ENCODE measurements at places on chromosomes 1 and 21.

DNA sequence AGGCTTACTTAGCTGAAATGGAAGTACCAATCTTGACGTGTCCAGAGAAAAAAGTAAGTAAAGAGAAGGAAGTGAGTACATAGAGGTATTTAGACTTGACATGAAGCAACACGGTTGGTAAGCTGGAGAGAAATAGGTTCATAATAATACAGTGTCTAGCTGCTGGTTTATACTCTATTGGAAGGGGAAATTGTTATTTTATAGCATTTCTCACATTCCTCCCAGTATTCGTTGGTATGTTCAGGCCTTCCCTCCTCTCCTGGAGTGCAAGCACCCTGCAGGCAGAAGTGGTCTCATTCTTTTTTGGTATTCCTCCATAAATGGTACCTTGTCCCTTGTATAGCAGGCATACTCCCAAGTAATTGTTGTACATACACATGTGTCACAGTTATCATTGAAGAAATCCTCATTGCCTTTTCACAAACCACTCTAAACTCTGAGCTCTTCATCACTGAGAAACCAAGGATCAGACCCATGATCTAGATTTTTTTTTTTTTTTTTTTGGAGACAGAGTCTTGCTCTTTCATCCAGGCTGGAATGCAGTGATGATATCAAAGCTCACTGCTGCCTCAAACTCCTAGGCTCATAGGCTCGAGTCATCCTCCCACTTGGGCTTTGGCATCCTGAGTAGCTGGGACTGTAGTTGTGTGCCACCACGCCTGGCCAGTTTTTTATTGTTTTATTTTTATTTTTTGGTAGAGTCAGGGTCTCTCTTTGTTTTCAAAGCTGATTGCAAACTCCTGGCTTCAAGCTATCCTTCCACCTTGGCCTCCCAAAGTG lies 9.8 kb upstream of the IPO9 start:
- no peak for DNase-seq

DNA sequence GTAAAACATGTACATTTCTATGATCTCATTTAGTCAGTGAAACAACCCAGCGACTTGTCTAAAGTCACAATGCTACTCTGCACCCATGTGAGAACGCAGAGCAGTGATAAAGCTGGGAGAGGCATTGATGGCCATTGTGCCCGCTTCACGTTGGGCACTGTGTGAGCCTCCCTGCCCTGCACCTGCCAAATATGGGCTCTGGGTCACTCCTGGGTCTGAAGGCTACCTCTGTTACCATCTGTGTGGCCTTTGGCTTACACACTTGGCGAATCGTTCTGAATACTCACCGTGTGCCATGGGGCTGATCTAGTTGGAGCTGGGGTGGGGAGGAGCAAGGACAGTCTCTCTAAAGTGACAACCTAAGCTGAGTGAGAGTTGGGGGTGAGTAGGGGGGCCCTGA lies 29.9 kb downstream of the PCSK9 start:
- no peak for DNase-seq

DNA sequence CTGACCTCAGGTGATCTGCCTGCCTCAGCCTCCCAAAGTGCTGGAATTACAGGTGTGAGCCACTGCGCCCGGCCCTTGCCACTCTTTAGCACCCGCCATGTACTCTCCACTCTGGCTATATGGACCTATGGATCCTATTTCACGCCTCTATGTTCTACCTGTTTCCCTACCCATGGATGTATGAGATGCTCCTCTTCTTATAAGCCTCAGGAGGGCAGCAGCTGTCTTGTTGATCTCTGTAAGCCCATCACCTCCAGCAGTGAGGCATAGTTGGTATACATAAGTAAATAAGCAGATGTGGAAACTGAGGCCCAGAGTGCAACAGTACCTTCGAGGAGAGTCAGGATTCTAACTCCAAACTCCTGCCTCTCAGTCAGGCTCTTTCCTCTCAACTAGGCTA lies 24.7 kb upstream of the ARTN start:
- no peak for DNase-seq

GRCh38 chr1:115811140-115811828 lies 29.6 kb downstream of the NHLH2 start:
- no peak for DNase-seq

GRCh38 chr21:45874716-45875415 lies 106.7 kb upstream of the COL6A1 start:
- DNase-seq = no peak

GRCh38 chr1:1594602-1595260 lies 5.2 kb downstream of the FNDC10 start:
- no peak for DNase-seq

GRCh38 chr21:39373634-39374033 lies 24.7 kb upstream of the HMGN1 start:
- no peak for DNase-seq

DNA sequence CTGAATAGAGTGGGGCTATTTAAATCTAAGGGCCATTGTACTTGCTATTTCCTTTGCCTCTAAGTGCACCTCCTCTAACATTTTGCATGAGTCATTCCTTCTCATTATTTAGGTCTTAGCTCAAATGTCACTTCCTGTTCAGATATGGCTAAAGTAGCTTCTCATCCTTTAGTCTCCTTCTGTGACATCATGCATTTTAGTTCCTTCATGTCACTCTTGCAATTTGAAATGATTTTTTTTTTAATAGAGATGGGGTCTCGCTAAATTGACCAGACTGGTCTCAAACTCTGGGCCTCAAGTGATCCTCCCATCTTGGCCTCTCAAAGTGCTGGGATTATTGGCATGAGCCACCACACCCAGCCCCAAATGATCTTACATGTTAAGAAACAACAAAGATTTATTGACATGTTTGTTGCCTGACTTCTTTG lies 6.6 kb downstream of the TBX19 start:
- DNase-seq = no peak

DNA sequence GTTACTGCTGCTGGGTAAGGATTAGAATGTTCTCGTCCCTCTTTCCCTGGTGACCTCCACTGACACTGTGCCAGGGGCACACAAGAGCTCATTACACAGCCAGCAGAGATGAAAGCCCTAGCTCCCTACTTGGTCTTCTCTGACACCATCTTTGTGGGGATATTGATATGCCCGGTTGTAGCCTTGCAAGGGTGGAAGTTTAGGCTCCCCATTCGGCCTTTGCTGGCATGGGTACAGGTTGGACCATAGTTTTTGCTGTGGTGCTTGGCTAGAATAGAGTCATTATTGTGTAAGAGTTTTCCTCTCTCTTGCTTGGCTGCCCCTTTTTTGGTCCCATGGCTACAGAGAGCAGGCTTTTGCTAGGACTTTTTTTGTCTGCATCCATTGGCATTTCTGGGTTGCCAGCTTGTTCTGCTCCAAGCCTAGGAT lies 12.3 kb downstream of the RAB4A start:
- no peak for DNase-seq

GRCh38 chr1:7893529-7894180 lies 40.8 kb upstream of the UTS2 start:
- DNase-seq = no peak

- no peak for DNase-seq
Measured at GRCh38 chr1:19036041-19036812, 79.8 kb upstream of the IFFO2 start.

- no peak for DNase-seq
Measured at GRCh38 chr21:37582590-37582989, 216.0 kb downstream of the DYRK1A start.

DNA sequence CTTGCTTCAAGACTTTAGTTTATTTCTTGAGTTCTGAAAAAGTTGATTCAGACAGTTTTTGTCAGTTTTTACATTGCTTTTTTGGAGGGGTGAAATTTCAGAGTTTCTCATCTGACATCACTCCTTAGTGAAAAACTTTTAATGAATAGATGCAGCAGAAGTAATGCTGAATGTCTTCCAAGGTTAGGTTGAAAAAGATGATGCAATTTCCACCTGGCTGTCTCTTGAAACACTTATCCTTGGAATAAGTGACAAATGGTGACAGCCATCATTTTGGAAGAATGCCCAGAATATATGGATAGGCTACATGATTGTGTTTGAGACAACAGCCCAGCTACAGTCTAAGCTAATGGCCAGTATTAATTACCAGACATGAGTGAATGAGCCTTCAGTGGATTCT lies 140.8 kb downstream of the ZNF644 start:
- DNase-seq = no peak

DNA sequence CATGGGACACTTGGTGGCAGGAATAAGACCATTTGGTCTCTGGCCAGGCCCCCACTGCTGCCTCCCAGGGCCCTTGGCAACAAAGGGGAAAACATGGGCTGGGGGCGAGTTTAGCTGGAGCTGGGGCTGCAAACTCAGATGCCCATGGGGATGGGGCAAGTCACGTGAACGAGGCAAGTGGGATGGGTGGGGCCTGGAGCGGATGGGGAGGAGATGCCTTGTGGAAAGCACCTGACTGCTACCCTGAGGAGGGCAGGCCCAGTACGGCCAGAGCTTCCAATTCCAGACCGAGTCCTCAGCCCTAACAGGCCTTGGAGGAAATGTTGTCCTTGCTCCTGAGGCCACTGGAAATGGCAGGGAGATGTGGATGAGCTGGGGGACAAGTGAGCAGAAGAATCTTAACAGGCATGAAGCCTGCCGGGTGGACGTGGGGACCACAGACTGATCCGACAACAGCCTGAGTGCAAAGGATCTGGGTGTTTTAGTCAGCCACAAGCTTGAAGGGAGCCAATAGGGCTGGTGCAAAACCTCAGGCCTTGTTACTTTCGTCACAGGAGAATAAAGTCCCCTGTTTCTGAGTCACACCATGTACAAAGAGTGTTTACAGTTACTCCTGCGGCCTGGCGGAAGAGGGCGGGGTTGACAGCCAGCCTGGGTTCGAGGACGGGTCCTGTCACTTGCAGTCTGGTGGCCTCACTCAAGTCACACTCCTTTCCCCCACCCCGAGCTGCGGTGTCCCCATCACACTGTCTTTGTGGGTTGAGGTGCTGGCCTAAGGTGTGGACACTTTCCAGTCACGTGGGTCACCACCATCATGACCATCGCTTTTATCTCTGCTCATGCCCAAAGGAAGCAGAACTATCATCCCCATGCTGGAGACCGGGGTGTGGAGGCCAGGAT lies 19.1 kb downstream of the RUNX3 start:
- peak; percentile 52 for DNase-seq

DNA sequence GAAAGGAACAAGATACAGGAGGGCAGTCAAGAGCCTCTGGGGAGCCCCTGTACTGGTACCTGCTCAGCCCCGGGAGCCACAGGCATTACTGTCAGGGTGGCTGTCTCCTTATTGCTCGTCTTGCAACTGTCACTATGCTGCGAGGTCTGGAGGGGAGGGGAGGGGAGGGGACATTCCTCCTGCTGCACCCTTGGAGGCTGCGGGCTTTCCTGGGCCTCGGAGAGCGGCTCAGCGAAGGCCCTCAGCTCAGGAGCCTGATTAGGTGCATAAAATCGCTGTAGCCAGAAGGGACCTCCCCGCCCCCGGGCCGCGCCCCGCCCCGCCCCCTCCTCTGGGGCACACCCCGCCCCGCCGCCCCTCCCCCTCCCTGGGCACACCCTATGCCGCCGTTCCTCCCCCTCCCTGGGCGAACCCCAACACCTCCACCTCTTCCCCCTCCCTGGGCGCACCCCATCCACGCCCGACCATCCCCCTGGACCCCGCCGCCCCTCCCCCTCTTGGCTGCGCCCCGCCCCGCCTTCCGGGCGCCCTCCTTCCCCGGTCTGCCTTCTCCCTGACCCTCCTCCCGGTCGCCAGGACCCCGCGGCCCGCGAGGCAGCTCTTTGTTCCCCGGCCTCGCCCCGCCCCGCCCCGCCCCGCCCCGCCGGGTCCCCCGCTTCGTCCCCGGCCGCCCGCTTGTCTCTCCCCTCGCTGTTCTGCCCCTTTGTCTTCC lies 35.5 kb downstream of the CACHD1 start:
- no peak for DNase-seq

DNA sequence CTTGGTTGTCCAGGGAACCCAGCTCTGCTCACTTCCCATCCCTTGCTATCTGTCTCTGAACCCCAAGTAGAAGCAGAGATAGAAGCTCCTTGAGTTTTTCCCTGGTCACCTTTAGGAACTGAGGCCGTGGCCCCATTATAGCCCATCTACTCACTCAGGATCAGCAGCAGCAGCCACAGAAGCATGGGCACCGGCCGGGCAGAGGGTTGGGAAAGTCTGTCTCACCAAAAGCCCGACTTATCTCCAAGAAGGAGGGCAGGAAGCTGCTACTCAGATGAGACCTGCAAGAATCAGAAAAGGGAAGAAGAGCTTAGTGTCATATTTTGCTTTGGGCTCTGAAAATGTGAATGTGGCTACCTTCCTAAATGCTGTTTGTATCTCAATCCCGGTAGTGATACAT lies 264 bp downstream of the FCRL3 start:
- no peak for DNase-seq

- DNase-seq = no peak
Measured at GRCh38 chr1:200258447-200259375, 151.1 kb downstream of the ZNF281 start.

DNA sequence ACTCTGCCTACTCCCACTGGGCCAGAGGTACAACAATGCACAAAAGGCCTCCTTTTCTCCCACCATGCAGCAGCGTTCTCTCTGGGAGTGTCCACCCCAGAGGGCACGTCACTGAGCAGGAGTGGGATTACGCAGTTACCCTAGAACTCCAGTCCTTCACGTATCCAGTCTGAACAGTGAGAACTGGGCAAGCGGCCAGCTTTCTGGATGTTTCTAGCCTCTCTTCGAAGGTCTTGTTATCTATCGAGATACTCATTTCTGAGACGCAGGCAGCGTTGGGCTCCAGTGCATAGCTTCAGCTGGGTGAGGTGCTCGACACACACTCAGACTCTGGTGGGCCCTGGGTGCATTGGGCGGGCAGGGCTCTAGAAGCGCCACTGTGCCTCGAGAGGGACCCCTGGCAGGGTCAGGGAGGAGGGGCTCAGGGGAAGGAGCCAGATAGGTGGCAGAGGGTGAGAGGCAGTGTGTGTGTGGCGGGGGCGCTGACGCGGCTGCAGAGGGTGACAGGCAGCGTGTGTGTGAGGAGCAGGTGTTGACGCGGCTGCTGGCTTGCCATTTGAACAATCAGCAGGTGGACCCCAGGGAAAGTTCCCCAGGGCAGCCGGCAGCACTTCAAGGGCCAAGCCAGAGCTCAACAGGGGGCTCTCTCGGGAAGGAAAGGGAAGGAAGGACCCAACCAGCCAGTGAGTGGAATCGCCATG lies 27.9 kb downstream of the PRDM15 start:
- DNase-seq = no peak

DNA sequence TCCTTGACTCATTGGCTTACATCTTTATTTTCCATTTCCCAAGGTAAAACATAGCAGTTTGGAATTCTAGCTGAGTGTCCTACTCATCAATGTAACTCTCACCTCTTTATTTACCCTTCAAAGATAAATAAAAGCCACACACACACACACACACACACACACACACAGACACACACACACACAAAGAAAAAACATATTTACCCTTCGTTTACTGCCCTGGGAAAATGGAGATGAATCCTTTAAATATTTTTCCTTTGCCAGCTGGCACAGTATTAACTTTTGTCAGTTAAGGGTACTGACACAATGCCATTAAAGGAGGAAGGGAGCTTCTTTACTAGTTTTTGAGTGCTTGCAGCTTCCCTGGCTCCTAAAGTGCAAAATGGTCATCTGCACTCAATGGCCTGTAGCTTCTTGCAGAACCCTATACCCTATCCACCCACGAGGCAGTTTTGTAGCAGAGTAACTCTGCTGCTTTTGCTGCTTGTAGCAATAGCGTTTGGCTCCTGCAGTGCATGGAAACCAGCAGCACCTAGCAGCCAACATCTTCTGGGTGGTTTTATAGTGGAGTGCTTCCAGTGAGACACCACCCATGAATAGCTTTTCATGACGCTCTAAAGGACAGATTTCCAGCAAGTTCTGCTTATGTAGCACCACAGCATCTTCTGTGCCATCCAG lies 103.7 kb downstream of the HS2ST1 start:
- no peak for DNase-seq

Data from stimulated activated CD4-positive, alpha-beta T cell treated with anti-CD3 and anti-CD28 coated beads, TNF-alpha, amount 100 ng/mL, for 1 hour (primary cell).